ENCODE measurements at places on chromosomes 3 and 15.

- DNase-seq, result no peak
Measured at GRCh38 chr15:98390946-98391530, 257.3 kb upstream of the IGF1R start.

GRCh38 chr3:195929452-195929851 lies 21.1 kb upstream of the TNK2 start:
- DNase-seq, result no peak

- DNase-seq, result no peak
Measured at GRCh38 chr15:29812384-29812694, 9.9 kb downstream of the TJP1 start.

DNA sequence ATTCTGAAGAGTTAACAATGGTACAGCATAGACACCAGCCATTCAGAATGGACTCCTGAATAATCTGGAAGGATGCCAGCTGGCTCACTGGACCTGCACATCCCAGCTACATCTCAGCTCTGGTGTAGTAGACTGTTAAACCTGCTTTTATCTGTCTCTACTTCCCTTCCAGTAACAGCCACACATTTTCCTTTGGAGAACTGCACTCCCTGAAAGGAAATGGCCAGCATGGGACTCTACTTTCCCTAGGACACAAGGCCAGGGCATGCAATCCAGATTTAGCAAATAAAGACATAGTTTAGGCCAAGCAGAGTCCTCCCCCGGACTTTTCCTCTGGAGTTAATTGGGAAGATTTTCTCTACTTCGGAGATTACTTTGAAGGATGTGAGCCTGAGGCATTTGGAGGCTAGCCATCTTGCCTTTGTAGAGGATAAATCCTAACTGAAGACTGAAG lies 82.7 kb upstream of the TCF12 start:
- DNase-seq, result no peak

DNA sequence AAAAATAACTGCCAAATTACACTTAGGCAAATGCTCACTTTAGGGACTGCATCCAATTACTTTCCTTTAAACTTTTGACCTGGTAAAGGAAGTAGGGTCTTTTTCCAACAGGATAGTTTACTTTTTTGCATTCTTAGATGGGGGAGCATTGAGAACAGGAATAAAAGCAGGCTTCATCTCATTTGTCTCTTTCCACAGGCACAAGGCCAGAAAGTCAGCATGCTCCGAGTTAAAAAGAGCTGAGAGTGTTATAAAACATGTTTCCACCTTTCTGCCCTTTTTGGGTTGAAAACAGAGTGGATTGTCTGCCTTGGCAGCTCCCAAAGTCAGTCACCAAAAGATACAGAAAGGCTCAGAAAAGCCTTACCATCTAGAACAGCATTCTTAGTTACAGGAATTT lies 404.9 kb upstream of the ALCAM start:
- no peak for DNase-seq

DNA sequence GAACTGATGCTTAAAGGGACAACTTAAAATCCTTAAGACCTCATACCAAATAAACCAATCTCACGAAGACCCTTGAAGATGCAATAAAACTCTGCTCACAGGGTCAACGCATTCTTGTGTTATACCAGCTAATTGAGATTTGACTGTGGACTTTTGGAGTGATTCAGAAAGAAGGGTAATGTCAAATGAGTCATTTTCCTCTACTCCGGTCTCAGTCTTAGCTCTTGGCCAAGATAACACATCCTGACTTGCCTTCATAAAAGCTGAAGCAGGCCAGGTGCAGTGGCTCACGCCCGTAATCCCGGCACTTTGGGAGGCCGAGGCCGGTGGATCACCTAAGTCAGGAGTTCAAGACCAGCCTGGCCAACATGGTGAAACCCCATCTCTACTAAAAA lies 3.8 kb downstream of the PKM start:
- no peak for DNase-seq

- no peak for DNase-seq
Measured at GRCh38 chr3:27590437-27591298, 106.5 kb upstream of the SLC4A7 start.

DNA sequence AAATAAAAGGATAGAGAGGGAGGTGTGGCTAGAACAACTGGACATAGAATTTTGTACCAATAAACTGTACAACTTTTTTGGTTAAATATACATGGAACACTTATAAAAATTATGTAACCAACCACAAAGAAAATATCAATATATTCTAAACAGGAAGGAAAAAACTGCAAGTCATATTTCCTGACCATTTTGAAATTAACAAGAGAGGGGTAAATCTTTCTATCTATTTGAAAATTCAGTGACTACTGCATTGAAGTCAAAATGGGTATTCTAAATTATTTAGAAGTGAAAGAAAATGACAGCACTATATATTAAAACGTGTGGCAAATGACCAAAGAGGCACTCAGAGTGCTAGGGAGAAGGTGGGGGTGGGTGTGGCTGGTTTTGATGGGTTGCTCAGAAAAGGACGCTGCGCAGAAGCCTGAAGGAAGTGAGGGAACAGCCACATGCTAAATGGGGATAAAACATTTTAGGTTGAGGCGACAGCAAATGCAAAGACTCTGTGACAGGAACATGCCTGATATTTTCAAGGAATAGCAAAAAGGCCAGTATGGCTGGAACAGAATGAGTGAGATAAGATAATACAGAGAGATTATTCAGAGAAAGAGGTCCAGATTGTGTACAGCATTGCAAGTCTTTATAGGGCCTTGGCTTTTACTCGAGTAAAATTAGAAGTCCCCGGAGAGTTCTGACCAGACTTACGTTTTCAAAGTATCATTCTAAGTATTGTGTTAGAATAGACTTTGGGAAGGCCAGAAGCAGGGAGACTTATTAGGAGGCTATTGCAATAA lies 41.1 kb downstream of the ERICH6 start:
- no peak for DNase-seq

- DNase-seq, result no peak
Measured at GRCh38 chr3:153051427-153052095, 110.5 kb upstream of the RAP2B start.

- DNase-seq, result no peak
Measured at GRCh38 chr3:154139996-154140436, 18.8 kb downstream of the ARHGEF26 start.

- DNase-seq, result no peak
Measured at GRCh38 chr3:194640829-194641228, 7.6 kb upstream of the TMEM44 start.

GRCh38 chr3:66401157-66401550 lies 99.7 kb downstream of the LRIG1 start:
- DNase-seq, result no peak

DNA sequence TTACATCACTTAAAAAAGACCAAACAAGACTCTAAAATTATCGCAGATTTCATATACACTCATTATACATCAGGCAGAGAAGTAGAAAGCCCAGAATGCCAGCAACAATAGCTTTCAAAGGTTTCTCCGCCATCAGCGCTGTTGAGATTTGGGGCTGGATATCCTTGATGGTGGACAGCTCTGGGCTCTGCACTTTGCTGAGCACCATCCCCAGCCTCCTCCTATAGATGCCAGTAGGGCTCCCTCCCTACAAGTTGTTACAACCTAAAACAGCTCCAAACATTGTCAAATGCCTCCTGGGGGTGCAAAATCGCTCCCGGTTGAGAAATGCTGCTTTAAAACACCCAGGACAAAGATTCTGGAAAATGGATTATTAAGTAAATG lies 73.5 kb downstream of the ATP10A start:
- DNase-seq, result no peak

- no peak for DNase-seq
Measured at GRCh38 chr3:37307321-37307720, 132.9 kb upstream of the LRRFIP2 start.

GRCh38 chr3:128315313-128315712 lies 151.4 kb downstream of the DNAJB8 start:
- DNase-seq, result no peak

DNA sequence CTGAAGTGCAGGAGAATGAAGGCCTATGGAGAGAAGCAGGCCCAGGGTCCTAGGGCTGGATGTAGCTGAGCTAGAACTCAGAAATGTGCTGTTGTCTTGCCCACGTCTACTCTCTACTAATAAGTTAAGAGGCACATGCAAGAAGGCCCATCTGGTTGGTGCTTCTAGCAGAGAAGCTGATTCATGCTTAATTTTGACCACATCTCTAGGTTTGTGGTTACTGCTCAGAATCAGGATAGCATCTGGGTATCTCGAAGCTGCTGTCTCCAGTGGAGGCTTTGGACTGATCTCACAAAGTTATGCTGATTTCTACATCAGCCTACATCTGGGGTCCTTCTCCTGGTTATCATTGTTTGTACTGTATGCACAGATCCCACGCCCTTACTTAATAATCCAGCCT lies 87.3 kb downstream of the CACNA1D start:
- no peak for DNase-seq

DNA sequence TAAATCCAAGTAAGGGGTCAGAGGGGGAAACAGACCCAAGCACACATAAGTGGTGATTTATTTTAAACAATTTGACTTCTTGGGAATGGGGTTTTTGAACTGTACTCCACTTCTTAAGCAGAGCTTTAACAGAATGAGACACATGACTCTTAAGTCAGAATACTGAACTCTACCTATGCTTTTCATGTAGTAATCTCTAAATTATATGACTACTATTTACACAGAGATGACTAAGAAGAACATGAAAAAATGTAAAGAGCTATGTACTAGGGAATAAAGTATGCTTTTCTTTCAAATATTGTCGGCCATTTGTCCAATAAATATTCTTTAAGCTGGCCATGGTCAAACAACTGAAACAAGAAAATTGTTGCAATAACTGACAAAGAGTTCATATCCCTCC lies 35.2 kb downstream of the TRANK1 start:
- no peak for DNase-seq

GRCh38 chr15:69114331-69114928 lies 46.0 kb upstream of the GLCE start:
- no peak for DNase-seq
